ENCODE measurements at places on chromosomes 11 and 22.
A peak's percentile ranks its signal among the peaks of the same experiment; 100 is the strongest.

DNA sequence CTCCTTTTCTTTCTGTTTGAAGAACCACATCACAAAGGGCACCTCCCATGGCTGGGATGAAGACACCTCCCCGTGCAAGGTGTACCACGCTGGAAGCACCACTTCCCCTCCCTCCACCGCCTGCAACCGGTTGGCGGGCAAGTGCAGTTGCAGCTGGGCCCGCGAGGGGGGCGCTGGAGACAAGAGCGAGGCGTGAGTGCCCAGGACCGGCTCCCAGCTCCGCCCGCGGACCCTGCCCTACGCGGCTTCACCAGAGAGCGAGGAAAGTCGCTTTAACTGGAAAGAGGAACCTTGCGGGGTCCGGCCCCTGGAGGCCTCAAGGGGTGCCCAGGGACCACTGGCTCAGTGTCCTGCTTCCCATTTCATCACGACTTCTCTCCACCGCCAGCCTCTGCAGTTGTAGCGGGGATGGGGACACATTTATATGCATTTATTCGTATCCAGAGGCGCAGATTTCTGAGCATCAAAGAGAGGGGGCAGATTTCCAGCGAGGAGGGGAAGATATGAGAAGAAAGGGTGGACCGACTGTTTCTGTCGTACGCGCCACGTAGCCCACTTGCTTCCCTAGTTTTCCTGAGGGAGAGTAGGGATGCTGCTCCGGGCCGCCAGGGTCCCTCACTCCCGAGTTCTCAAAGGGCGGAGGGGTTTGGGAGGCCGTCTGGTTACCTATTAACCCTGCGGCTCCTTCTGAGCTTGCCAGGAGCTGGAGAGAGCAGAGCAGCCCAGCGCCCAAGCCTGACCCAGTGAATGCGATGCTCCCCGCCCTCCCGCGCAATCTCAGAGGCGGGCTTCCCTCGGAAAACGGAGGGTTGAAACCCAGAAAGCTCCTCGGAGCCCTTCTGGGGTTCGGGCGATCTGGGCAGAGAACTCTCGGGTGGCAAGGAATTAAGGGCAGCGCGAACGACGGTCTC is 3.5 kb downstream of the ESAM start:
- DNase-seq = peak; percentile 58

DNA sequence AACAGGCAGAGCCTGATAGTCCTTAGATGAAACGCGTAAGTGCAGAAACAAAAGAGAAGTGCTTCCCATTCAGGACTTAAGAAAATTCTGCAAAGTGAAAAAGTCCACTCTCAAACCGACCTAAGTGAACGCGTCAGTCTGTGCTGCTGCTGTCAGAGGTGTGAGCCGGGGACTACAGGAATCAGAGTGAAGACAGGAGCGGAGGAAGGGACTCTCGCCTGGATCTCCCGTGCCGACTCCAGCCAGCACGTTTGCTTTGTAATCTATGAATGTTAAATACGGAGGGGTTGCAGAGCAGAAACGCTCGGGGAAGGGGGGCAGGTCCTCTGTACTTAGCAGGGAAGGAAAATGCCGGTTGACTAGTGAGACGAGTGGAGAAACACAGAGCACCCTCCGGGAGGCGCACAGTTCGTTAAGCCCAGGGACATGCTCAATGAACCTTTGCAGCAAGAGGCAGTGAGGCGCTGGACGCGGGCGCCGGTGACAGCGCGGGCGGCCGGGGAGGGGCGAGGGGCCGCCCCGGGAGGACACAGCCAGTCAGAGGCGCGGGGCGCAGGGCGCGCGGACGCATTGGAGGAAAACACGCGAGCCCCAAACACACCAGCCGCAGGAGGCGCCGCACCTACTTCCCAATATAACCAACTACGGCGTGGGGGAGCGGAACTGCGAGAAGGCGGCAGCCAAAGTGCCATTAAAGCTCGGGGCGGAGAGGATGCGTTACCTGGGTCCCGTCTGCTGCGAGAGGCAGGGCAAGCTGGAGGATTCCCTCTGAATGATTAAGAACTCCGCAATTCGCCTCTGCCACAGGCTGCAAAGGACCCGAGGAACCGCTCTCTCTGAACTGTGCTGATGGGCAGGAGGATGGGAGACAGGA is at the start of gene CNTN5:
TSS of gene CNTN5 (plus strand) at position 598 of the 874 bp plus-strand sequence.
- no peak for DNase-seq

- DNase-seq = no peak
Measured at GRCh38 chr11:93567401-93567895, 24.3 kb upstream of the SMCO4 start.

- no peak for DNase-seq
Measured at GRCh38 chr22:36184433-36185025, 17.1 kb downstream of the APOL4 start.

- no peak for DNase-seq
Measured at GRCh38 chr22:38415561-38416321, 39.3 kb downstream of the KCNJ4 start.

DNA sequence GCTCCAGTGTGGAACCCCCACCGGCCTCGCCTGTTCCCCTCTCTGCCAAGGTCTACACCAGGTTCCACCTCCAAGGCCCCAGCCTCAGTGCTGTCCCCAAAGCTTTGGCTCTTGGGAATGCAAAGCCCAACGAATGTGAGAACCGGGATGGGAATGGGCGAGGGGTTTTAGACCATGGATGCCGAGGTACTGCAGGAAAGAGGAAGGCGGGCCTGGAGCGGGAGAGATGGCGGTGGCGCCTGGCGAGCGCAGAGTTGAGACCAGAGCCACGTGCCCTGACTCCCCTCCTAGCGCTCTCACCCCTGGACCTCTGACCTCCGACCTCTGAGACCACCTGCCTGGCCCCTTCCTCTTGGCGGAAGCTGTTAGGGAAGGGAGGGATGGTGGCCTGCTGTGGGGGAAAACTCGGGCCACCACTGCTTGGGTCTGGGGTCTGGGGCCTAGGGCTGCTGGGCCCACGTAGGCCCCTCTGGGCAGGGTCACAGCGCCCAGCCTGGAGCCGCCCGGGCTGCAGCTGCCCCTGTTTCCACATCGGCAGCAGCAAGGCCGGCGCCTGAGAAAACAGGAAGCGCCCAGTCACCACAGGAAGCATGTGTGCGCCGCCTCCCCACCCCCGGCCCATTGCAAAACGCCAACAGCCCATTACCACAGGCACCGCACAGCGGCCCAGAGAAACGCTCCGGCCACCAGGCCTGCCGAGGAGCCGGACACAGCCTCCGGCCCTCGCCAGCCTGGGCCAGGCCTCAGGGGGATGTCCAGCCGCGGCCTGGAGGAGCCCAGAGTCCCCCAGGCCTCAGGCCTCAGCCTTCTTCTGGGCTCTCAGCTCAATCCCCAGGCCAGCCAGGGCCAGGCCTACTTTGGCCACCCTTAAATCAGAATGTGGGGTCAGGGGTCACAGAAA is 13.8 kb upstream of the SLC39A13 start:
- peak; percentile 64 for DNase-seq

- no peak for DNase-seq
Measured at GRCh38 chr22:17201285-17201945, 17.8 kb downstream of the ADA2 start.

DNA sequence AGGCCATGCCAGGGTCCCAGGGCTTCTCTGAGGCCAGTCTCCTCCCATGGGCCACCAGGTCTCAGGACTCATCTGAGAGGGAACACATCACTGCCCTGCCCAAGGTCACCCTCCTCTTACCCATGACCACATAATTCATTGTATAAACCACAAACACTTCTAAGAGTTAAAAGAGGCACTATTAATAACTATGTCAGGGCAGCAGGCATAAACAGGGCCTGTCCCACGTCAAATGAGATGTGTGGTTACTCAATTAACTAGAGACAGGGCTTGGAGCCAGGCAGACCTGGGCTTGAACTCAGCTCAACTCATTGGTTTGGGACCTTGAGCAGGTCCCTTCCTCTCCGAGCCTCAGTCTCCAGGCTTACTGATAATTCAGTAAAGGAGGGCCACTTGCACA is 33.1 kb downstream of the ARAP1 start:
- no peak for DNase-seq

DNA sequence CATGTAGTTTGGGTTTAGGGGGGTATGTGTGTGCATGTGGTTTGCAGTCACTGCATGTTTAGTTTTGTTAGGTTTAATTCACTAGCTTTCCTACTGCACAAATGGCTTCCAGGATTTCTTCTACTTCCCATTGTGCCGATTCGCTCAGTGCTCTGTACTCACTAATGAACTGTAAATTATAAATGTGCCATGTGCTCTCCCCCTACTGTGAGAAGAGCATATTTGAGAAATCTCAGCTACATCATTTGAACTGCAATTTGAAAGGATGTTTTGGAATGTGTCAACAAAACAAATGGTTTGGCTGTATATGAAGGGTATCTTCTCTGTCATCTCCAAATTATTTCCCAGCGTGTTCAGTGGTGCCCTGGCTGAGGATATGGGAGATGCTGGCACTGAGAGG is 28.1 kb downstream of the CYB5R2 start:
- DNase-seq = no peak

- DNase-seq = no peak
Measured at GRCh38 chr22:45422237-45422983, 8.9 kb downstream of the RIBC2 start.

GRCh38 chr11:86034710-86035109 is 34.2 kb downstream of the PICALM start:
- DNase-seq = no peak

- no peak for DNase-seq
Measured at GRCh38 chr22:19890502-19891316, 36.0 kb upstream of the GNB1L start.

- no peak for DNase-seq
Measured at GRCh38 chr22:34696557-34696956, 369.4 kb upstream of the ISX start.

- no peak for DNase-seq
Measured at GRCh38 chr11:7603031-7603781, 70.1 kb downstream of the CYB5R2 start.

- DNase-seq = no peak
Measured at GRCh38 chr11:76035020-76035419, 171.3 kb downstream of the WNT11 start.

DNA sequence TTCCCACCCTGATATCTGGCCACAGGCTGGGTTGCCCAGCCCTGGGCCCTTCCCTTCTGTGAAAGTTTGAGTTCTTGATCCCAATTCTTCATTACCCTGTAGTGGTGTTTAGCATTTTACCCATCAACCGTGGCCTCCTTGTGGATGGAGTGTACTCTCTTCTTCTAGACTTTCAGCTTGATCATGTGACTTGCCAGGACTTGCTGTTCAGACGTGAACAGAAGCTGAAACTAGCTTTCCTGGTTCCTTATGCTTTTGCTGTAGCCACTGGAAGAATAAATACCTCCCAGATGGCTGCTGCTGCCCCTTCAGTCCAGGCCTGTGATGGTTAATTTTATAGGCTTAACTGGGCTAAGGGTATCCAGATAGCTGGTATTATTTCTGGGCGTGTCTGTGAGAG is 32.7 kb upstream of the DAGLA start:
- DNase-seq = no peak

GRCh38 chr11:77726524-77726923 is 88.9 kb upstream of the CLNS1A start:
- DNase-seq = no peak

- DNase-seq = peak; percentile 51
Measured at GRCh38 chr22:31646186-31647019, 15.6 kb downstream of the PISD start.

- no peak for DNase-seq
Measured at GRCh38 chr22:20316844-20317401, 2.9 kb downstream of the DGCR6L start.

- no peak for DNase-seq
Measured at GRCh38 chr22:22927196-22927887, 39.7 kb downstream of the IGLL5 start.

- no peak for DNase-seq
Measured at GRCh38 chr22:47839595-47840227, 1077.3 kb downstream of the TBC1D22A start.

DNA sequence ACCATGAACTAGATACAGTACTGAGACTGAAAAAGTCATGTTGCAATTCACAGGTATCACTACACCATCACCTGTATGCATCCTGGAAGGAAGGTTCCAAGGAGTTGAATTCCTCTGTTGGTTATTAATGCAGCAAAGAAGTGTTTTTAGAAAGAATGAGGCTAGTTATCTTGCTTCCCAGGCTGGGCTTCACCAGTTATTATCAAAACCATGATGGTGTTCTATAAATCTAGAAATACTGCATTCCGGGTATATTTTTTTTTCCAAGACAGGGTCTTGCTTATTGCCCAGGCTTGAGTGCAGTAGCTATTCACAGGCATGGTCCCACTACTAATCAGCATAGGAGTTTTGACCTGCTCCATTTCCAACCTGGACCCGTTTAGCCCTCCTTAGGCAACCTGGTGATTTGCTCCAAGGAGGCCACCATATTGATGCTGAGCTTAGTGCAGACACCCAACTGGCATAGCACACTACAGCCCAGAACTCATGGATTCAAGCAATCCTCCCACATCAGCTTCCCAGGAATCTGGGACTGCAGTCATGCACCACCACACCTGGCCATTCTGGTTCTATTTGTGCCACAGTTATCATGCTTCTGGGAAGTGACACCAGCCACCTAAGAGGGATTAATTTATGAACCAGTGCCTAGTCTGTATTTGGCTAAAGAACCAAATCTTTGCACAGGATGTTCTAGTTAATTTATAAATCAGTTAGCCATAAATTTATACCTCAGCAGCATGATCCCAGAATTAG is 1.6 kb upstream of the MPEG1 start:
- DNase-seq = no peak

DNA sequence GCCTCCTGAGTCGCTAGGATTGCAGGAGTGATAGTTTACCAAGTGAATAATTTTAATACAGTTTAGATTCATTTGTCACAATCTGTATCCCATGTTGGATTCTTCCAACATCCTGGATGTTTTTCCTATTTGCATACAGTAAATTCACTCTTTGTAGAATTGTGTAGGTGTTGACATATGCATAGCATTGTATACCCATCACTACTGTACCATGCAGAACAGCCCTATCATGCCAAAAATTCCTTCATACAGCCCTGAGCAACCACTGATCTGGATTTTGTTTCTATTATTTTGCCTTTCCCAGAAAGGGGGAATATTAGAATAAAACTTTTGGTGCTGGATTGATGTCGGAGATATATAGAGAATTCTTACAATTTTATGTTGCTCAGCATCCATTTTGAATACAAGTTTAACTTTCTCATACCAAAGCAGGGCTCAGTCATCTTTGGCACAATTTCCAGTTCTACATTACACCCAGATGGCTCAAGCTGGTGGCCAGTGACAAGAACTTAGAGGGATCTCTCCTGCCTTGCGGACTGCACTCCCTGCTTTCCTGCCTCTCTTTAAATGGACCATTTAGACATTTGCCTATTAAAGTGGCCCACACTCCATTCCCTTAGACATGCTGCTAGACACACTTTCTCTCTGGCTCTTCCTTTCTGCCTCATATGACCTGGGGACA is 45.4 kb upstream of the CFAP300 start:
- DNase-seq = no peak

- no peak for DNase-seq
Measured at GRCh38 chr11:17550450-17551346, 3.6 kb downstream of the OTOG start.

DNA sequence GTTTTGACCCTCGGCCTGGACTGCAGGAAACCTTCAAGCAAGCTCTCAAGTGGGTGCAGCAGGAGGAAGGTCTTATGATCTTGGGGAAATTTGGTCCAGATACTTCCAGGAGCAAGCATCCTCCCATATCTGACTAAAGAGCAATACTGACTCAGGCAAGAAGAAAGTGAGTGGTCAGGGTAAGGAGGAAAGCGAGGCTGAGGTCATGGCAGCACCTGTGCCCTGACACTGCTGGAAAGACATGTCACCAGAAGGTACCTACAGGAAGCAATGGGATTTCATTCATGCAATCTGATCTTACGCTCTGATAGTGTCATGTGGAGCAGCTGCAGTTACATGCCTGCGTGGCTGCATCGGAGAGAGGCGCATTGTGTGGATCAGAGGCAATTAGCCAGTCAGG is 6.5 kb upstream of the TOP3B start:
- DNase-seq = no peak

GRCh38 chr11:47915374-47915773 is 65.0 kb upstream of the PTPRJ start:
- peak; percentile 10 for DNase-seq

Measured in stimulated activated naive CD4-positive, alpha-beta T cell treated with Interleukin-2 at 50 U/mL for 16 hours (primary cell).